NCI-H1417 treated with DMSO at 0.1 percent for 48 hours (cell line): ENCODE measurements at places on chromosomes 4 and X.

DNA sequence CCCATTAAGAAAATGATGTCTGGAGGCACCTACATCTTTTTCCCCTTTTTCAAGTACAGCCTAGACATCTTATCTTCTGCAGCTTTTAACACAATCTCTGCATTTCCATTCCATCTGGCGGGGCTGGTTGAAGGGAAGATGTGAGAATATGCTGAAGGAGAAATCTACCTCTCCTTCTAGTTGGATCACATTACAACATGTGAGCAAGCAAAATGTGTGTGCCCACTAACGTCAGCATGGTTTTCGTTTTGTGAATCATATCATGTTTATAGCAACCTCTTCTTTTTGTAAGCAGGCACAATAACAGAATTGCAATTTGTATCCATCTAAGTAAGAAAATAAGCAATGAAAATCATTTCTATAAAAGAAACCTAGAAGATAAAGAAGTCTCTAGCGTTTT lies 28.9 kb upstream of the MID1 start:
- no peak for DNase-seq

GRCh38 chr4:151403656-151404055 lies 5.3 kb upstream of the FHIP1A start:
- no peak for DNase-seq

DNA sequence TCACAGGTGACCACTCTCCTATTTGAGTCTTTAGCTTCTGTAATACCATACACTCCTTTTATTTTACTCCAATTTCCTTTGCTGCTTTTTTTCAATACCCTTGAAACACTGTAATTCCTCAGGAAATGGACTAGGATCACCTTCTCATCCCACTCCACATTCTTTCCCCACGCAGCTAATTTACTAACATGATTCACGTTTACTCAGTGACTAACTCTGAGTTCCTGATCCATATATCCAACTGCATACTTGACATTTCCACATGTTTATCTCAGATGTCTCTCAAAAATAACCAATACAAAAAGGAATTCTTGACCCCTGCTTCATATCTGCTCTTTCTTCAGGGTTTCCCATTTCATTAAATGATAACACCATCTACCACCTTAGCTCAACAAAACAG lies 19.9 kb downstream of the RPS6KA6 start:
- DNase-seq, result no peak

DNA sequence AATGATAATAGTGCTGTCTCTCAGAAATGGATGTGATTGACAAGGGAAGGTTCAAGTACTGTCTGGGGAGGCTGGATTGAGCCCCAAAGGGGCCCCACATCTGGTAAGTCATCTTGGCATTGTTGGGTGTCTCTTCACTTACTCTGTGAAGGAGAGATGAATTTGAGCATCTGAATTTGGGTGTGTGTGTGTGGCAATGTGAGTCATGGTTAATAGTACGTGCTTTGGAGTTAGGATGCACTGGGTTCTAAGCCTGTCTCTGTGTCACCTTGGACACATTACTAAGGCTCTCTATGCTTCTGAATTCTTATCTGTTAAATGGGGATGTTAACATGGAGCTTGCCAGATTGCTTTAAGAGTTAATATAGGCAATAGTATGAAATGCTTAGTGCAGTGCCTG lies 80.4 kb downstream of the FRAS1 start:
- DNase-seq, result no peak

DNA sequence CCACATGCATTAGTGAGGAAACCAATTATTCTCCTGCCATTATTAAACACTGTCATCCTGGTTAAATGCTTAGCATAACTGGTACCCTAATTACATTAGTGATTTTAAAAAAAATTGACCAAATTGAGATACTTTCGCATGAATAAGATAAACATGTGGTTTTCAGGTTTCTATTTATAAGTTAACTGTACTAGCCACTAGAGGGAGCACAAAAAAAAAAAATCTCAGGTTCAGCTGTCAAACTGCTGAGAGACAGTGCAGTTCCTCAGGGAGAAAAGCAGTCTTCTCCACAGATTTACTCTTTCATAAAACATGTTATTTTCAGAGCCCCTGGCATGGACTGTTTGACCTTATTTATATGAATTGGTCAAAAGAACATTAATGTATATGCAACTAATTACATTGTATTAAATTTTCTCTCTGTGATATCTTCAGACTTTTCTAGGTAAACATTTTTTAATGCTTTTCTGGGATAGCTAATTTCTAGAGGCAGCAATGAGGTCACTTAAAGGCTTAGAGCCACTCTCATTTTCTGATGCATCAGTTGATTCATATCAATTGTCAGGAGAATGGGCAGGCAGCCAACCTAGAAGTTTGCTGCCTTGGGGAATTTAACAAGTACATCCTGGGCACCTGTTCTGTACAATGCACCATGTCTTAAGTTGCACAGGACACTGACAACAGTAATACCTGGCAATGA lies 167.5 kb downstream of the CDS1 start:
- no peak for DNase-seq

GRCh38 chr4:114043116-114043515 lies 63.7 kb upstream of the ARSJ start:
- no peak for DNase-seq

GRCh38 chr4:113901994-113902787 lies 77.3 kb downstream of the ARSJ start:
- no peak for DNase-seq

GRCh38 chrX:24023972-24024669 lies 2.9 kb downstream of the KLHL15 start:
- DNase-seq, result no peak

DNA sequence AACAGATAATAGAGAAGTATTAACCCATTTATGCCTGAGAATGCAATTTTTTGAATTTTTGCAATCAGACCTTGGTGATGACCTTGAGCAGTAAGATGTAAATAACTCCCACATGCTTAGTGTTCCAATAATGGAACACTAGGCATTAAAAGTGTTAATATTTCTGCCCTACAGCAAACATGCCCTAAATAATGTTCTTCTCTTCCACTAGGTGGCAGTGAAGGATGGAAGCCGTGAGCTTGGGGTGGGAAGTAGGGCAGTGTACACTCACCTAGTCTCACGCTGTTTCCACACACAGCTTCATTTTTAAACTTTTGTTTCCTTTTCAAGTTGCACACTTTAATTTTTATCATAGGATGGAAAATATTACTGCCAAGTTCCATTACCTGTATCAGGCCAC lies 613.1 kb upstream of the HS3ST1 start:
- DNase-seq, result no peak

- no peak for DNase-seq
Observed at GRCh38 chr4:95742179-95742578, 97.7 kb upstream of the PDHA2 start.

DNA sequence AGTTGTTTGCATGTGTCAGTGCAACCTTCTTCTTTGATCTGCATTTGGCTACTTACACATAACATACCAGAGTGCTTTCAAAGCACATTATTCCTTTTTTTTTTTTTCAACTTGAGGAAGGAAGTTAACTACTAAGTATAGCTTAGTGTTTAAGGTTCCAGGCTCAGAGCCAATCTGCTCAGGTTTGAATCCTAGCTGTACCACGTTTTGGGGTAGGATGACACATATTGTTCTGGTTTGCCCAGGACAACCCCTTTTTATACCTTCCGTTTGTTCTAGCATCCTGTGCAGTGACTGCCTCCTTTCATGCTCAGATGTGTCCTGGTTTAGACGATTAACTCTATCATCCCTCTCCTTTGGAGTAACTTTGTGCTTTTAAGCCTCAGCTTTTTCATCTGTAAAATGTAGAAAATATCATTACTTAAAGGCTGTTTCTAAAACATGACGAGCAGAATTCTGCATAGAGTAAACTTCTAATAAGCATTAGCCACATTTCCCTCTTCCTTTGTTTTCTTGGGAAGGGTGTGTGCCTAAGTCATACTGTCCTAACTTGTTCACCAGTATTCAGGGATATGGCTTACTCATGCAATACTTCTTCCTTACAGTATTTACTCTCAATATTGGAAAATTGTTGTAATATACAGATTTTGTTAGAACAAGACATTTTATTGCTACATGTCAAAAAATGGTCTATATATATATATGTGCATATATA lies 281.3 kb downstream of the C4orf33 start:
- no peak for DNase-seq

DNA sequence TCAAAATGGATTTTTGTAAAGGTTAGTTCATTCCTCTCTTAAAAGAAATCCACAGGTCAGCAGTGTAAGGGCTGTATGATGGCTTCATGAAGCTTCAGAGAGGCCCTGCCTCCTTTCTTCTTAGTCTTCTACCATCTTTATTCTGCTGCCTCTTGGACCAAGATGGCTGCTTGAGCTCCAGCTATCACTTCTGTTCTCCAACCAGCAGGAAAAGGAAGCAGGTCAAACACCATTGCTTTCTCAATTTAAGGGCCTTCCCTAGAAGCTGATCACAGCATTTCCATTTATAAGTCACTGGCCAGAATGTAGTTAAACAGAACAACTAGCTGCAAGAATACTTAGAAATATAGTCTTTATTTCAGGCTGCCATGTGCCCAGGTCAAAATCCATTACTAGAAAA lies 336.8 kb upstream of the KLF3 start:
- DNase-seq, result no peak

DNA sequence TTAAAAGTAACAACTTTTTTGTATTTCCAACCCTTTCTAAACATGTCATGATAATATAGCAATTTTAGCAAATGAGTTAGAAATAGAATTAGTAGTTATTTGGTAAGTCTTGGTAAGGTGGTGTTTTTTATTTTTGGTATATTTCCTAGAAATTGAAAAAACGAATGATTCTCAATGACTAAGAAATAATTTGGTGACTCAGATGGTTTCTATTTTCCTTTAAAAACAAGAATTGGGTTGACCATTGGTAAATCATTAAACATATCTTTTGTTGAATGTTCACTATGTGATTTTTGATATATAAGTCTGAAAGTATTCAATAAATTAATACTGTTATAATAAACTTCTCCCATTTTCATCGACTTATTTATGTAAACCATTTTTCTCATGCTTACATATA lies 206.2 kb upstream of the BANK1 start:
- DNase-seq, result no peak
